ENCODE measurements at places on chromosomes 1 and 21. TPM values are rescaled to one million over a fixed set of nuclear protein-coding genes. Genes with fewer than 3 reads are reported as not detected.

TRIM58 gene
- 0.44 TPM for total RNA-seq

- H3K27ac ChIP-seq: peak overlapping the region; percentile 100
- H3K4me3 ChIP-seq: peak overlapping the region; percentile 36
- H3K36me3 ChIP-seq: peaks cover 6% of the 10 kb centered on the region
These were observed 2.6 kb upstream of the IRF2BP2 start for GRCh38 chr1:234612352-234613127.

- no peaks in the 10 kb centered on the region for H3K27me3 ChIP-seq
- no peak overlapping the region for H3K4me3 ChIP-seq
- no peaks in the 10 kb centered on the region for H3K4me1 ChIP-seq
- no peak overlapping the region for H3K27ac ChIP-seq
- H3K36me3 ChIP-seq: no peaks in the 10 kb centered on the region
- DNase-seq: no peak
These were observed 24.8 kb upstream of the OR10J5 start for GRCh38 chr1:159560599-159560998.

DNA sequence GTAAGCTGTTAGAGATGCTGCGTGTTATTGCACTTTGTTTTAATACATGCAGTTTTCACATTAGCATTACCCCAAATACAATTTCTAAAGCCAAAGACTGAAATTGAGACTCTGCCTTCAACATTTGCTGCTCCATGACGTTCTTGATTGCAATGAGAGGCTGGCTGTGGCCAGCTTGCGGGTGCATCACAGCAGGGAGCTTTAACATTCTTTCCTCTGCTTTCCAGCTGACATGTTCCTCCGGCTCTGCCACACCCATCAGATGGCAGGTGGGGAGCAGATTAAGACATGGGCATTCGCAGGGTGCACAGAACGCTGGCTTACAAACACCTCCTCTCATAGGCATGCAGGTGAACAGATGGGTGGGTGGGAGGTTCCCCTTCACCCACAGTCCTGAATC lies 314.1 kb downstream of the DISC1 start:
- H3K27ac ChIP-seq: no peak overlapping the region
- no peaks in the 10 kb centered on the region for H3K27me3 ChIP-seq
- H3K4me1 ChIP-seq: peaks cover 26% of the 10 kb centered on the region
- H3K4me3 ChIP-seq: no peak overlapping the region
- no peak for DNase-seq
- peaks cover 6% of the 10 kb centered on the region for H3K36me3 ChIP-seq

DNA sequence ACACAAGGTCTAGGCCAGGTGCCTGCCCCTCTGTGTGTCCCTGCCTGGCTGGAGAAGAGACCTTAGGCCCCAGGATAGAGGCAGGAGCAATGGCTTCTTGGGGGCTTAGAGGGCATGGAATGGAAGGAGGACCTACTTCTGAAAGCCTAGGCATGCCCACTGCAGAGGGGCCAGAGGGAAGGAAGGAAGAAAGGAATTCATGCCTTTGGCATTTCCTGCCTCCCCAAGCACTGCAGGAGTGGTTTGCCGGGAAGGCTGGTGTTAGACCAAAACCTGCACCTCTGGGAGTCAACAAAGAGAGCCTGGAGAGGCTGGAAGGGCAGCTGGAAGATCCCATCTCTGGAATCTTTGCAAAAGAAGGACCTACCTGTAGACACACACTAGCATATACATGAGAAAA lies 50.7 kb upstream of the KCNE2 start:
- no peak overlapping the region for H3K4me3 ChIP-seq
- no peak overlapping the region for H3K27ac ChIP-seq
- DNase-seq: no peak
- no peaks in the 10 kb centered on the region for H3K36me3 ChIP-seq
- no peaks in the 10 kb centered on the region for H3K4me1 ChIP-seq

- peak; percentile 95 for DNase-seq
- H3K36me3 ChIP-seq: no peaks in the 10 kb centered on the region
- H3K27me3 ChIP-seq: peaks cover under 1% of the 10 kb centered on the region
- H3K4me3 ChIP-seq: peak overlapping the region; percentile 63
These were observed 2.8 kb upstream of the CD1D start for GRCh38 chr1:158177700-158178450.

GRCh38 chr1:243287652-243288051 lies 31.8 kb downstream of the SDCCAG8 start:
- no peak overlapping the region for H3K4me3 ChIP-seq
- peaks cover 59% of the 10 kb centered on the region for H3K36me3 ChIP-seq
- peak overlapping the region; percentile 32 for H3K27ac ChIP-seq
- no peaks in the 10 kb centered on the region for H3K27me3 ChIP-seq
- no peak for DNase-seq
- H3K4me1 ChIP-seq: no peaks in the 10 kb centered on the region

ADORA3 gene
- 1.3 TPM for total RNA-seq

NOTCH2 gene
- 39.1 TPM for total RNA-seq

DNA sequence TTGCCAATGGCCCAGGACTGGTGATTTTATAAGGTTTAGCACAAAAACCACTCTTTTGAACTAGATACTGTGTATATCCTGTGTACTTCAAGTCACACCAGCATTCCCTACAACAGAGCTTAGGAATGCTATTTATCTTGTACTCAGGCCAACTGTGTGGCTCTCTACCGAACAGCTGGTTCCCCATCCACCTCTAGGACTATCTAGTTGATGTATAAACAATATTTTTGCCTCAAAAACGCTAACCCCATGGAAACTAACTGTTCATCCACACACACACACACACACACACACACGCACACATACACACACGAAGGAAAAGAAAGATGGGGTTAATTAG lies 28.7 kb upstream of the SLC45A3 start:
- no peak overlapping the region for H3K4me3 ChIP-seq
- no peaks in the 10 kb centered on the region for H3K36me3 ChIP-seq
- no peak for DNase-seq
- peaks cover 9% of the 10 kb centered on the region for H3K4me1 ChIP-seq
- no peaks in the 10 kb centered on the region for H3K27me3 ChIP-seq

BSND gene
- total RNA-seq: not detected

- H3K36me3 ChIP-seq: no peaks in the 10 kb centered on the region
- DNase-seq: no peak
- H3K4me1 ChIP-seq: no peaks in the 10 kb centered on the region
- no peak overlapping the region for H3K27ac ChIP-seq
- H3K4me3 ChIP-seq: no peak overlapping the region
These were observed 82.0 kb upstream of the GCLM start for GRCh38 chr1:93991271-93991670.

- peak; percentile 21 for DNase-seq
- H3K4me1 ChIP-seq: peaks cover 23% of the 10 kb centered on the region
- H3K27ac ChIP-seq: no peak overlapping the region
- H3K36me3 ChIP-seq: no peaks in the 10 kb centered on the region
These were observed 858 bp upstream of the SUSD4 start for GRCh38 chr1:223364685-223365382.

- H3K4me1 ChIP-seq: no peaks in the 10 kb centered on the region
- H3K36me3 ChIP-seq: no peaks in the 10 kb centered on the region
- no peak overlapping the region for H3K4me3 ChIP-seq
- H3K27ac ChIP-seq: no peak overlapping the region
- peaks cover 70% of the 10 kb centered on the region for H3K27me3 ChIP-seq
These were observed 242.6 kb downstream of the PTPRU start for GRCh38 chr1:29478879-29479278.

DNA sequence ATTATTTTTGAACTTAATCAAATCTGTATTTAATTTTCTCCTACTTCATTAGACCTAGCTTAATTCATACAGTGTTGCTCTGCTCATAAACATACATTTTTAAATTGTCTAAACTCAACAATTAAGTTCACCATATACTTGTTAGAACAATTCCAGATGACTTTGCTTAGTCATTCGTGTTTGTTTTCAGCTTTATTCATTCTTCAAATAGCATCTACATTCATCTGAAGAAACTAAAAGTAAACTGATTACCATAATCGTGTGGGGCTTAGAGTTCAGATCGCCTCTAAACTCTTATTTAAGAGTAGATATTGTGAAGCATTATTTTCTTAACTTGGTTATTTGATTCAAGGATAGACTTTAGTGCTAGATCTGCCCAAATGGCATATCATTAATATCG lies 34.4 kb downstream of the KLHL20 start:
- DNase-seq: no peak
- no peak overlapping the region for H3K4me3 ChIP-seq
- H3K36me3 ChIP-seq: no peaks in the 10 kb centered on the region
- H3K27ac ChIP-seq: no peak overlapping the region

GBP4 gene
- 14.6 TPM for total RNA-seq

DNA sequence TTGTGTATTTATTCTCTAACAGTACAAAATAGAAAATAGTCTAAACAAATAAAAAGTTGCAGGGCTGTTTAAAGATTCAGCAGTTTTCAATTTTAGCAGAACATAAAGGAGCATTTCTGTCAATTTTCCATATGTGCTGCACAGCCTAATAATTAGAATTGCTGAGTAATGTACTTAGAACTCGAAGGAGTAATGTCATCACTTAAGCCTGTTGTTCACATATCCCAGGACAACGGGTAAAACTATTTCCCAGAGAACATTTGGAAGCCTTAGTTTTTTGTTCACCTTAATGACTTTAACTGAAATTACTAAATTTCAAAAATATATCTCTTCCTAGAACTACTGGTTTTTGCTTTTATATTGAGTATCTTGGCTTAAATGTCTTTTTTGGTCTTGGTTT lies 81.6 kb downstream of the ZP4 start:
- DNase-seq: no peak
- no peak overlapping the region for H3K27ac ChIP-seq
- no peaks in the 10 kb centered on the region for H3K36me3 ChIP-seq
- no peaks in the 10 kb centered on the region for H3K27me3 ChIP-seq

FOXJ3 gene
- total RNA-seq: 50.0 TPM

GRCh38 chr1:187001198-187001889 lies 172.6 kb downstream of the PLA2G4A start:
- DNase-seq: no peak
- no peak overlapping the region for H3K4me3 ChIP-seq
- no peak overlapping the region for H3K27ac ChIP-seq
- no peaks in the 10 kb centered on the region for H3K36me3 ChIP-seq
- no peaks in the 10 kb centered on the region for H3K4me1 ChIP-seq

NGF gene
- total RNA-seq: 4.4 TPM

TDRD5 gene
- not detected for total RNA-seq

- peaks cover 68% of the 10 kb centered on the region for H3K4me1 ChIP-seq
- DNase-seq: no peak
- no peaks in the 10 kb centered on the region for H3K27me3 ChIP-seq
- no peak overlapping the region for H3K4me3 ChIP-seq
- peak overlapping the region; percentile 87 for H3K27ac ChIP-seq
- H3K36me3 ChIP-seq: no peaks in the 10 kb centered on the region
These were observed 108.6 kb downstream of the CASZ1 start for GRCh38 chr1:10687782-10688408.

GRCh38 chr21:9758888-9759287 lies 762.5 kb upstream of the TPTE start:
- H3K36me3 ChIP-seq: no peaks in the 10 kb centered on the region
- peaks cover 9% of the 10 kb centered on the region for H3K27me3 ChIP-seq
- H3K4me1 ChIP-seq: no peaks in the 10 kb centered on the region
- DNase-seq: no peak

DNA sequence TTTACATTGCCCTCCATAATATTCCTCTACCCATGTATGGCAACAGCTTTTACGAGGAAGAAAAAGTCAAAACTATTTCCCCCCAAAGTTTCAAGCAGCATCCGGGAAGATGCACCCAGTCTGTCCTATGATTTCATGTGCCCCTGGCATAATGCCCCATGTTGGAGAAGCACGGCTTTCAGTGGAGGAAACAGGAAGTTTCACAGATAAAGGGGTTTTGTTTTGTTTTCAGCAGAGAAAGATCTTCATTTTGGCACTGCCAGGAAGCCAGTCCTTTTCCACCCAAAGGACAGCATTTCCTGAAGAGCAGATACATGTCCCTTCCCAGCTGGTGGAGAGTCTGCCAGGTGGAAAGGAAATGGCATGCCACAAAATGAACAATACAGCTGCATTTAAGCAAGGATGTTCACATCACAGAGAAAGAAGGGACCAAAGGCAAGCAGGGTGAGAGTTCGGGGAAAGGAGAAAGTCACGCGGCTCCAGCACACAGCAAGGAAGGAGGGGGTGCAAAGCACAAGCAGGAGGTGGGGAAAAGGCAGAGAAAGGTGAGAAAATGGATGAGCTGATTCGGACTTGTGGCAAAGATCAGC lies 95.3 kb upstream of the HIVEP3 start:
- DNase-seq: no peak
- no peak overlapping the region for H3K27ac ChIP-seq
- no peaks in the 10 kb centered on the region for H3K27me3 ChIP-seq
- H3K36me3 ChIP-seq: no peaks in the 10 kb centered on the region
- peaks cover 10% of the 10 kb centered on the region for H3K4me1 ChIP-seq

DNA sequence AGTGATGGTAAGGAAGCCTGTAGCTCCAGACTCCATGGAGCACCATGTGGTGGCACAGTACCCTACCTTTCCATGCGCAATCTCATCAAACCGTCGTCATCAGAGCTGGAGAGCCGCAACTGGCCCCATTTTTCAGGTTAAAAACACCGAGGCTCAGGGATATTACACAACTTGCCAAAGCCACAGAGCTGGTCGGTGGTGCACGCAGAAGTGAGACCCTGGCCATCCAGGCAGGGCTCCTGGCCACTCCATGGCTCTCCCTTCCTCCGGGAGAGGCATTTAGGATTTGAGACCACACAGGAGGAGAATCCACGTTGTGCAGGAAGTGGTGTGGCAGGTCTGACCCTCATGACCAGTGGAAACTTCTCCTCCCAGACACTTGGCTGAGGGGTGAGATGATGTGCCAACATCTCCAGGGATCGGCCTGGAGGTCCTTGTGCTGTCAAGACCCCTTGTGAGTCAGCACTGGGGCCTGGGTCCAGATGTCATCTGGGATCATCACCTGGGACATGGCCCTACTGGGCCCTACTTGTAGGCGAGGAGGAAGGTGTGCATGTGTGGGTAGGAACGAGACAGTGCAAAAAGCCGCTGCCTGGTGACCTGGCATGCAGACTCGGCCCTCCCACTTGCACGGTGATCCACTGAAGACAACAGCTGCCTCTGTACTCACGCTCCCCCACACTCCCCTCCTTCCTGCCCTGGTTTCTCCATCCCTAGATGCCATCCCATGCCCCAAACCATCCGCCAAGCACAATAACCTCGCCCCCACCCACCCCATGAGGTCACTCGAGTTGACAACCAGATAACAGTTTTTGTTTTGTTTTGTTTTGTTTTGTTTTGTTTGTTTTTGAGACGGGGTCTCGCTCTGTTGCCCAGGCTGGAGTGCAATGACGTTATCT lies 10.4 kb downstream of the TFF3 start:
- no peak overlapping the region for H3K27ac ChIP-seq
- H3K27me3 ChIP-seq: no peaks in the 10 kb centered on the region
- no peak for DNase-seq
- H3K4me3 ChIP-seq: no peak overlapping the region
- H3K4me1 ChIP-seq: peaks cover 32% of the 10 kb centered on the region

AMIGO1 gene
- total RNA-seq: 15.1 TPM

- DNase-seq: no peak
- H3K4me3 ChIP-seq: peak overlapping the region; percentile 96
- H3K4me1 ChIP-seq: peaks cover 54% of the 10 kb centered on the region
- H3K27ac ChIP-seq: peak overlapping the region; percentile 99
These were observed 878 bp downstream of the SMG7 start for GRCh38 chr1:183473217-183473536.

GRCh38 chr1:218412171-218412570 lies 67.0 kb downstream of the TGFB2 start:
- no peaks in the 10 kb centered on the region for H3K36me3 ChIP-seq
- H3K4me3 ChIP-seq: no peak overlapping the region
- no peak for DNase-seq
- H3K27me3 ChIP-seq: no peaks in the 10 kb centered on the region
- no peak overlapping the region for H3K27ac ChIP-seq

KCNK1 gene
- 29.4 TPM for total RNA-seq
